AG08396 (cell line): ENCODE measurements at places on chromosomes 6 and 20.

- DNase-seq = no peak
Measured at GRCh38 chr6:129643176-129643575, 66.8 kb downstream of the ARHGAP18 start.

GRCh38 chr20:38866265-38867061 is 59.8 kb upstream of the FAM83D start:
- DNase-seq = no peak

DNA sequence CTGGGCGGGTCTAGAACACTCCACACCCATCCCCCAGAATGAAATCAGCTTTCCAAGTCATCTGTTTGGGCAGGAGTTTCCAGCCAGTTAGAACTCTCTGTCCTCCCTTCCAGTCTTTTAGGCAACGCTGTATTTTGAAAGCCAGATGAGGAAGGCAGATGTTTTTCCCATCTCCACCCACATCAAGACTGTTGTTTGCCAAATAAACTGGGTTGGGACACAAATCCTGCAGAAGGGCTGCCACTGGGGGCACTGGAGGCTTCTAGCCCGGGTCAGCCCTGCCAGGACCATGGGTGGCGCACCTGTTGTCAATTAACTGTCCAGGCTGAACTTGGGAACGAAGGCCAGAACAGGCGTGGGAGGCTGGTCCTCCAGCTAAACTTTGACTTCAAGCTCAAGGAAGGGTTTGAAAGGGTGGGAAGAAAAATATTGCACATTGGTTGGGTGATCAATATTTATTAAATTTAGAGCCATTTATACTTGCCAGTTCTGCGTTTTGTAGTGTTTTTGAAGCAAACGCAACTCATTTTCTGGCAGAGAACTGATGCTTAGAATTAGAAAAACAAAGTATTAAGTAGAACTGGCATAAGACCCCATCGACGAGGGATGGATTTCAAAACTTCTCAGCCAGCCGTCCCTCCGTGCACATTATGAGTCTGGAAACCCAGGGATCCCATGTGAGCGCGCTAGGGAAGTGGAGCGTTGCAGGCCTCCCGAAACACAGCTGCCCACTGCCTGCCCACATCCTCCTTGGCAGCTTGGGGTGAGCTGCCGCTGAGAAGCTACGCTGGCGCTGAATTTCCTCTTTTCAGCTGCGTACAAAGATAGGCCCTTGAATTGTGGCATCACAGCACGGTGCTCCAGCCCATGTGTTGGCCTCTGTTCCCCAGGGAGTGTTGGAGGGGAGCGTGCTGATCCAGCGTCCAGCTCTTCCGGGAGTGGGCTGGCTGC is 297.4 kb downstream of the QKI start:
- DNase-seq = peak; percentile 41

DNA sequence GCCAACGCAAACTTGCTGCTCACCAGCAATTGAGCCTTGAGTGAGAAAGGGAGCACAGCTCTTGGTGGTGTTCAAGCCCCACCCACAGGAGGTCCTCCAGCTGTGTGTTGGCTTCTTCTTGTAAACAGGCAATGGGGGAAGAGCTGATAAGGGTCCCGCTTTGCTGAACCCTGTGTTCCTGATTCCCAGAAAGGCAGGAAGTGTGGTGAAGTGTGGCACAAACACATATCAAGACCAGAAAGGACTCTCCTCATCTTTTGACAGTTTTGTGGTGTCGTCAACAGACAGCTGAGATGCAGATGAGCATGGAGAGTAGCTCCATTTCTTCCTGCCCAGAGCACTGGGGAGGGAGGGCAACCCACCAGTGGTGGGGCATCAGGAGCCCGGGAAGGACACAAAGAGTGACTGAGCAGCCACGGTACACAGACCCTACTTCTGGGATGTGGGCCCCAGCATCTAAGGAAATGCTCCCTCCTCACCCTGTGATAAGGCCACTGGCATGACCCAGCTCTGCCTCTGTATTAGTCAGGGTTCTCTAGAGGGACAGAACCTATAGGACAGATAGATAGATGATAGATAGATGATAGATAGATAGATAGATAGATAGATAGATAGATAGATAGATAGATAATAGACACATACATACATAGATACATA is 188.9 kb upstream of the TAB2 start:
- no peak for DNase-seq

GRCh38 chr20:42406826-42407225 is 782.9 kb downstream of the PTPRT start:
- no peak for DNase-seq

DNA sequence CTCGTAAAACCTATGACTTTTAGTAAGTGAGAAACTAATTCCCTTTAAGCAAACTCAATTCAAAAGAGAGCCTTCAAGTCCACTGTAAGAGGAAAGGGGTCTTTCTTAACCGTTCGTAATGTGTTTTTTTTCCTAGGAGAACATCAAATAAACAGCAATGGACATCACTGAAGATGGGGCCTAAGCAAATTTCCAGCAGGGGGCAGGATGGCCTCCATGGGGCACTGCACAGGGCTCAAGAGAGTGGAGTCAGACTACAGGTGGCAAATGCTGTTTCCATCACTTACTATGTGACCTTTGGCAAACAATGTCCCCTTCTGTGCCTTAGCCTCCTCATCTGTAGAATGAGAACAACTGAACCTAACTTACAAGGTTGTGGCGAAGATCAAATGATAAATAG is 88.7 kb downstream of the ARHGAP18 start:
- DNase-seq = peak; percentile 11

DNA sequence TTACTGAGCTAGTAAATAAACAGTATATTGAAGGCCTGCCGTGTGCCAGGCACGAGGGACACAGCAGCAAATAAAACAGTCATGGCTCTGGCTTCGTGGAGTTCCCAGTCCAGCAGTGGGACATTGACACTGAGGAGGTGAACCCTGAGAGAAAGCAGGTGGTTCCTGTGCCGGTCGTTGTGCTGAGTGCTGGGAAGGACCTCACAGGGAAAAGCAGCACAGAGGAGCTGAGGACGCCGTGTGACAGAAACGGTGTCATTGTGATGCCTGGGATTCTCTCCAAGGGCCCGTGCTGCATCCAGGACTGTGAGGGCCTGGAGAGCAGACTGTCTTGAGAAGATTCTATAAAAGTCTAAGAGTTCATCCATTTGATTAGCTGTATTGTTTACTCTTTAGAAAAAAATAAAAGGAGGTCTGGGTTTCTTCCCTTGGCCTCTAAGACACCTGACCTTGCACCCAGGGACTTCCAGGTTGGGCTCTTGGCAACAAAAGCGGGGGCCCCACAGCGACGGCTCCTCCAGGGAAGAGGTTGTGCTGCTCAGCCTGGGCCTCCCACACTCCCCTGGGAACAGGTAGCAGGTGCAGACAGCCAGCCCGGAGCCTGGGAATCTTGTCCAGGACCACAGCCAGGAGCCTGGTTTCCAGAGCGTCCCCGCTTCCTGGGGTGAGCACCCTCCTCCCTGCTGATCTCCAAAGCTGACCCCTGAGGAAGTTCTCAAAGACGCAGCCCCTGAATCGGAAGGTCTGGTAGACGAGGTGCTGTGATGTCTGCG is 251.2 kb upstream of the PMEPA1 start:
- no peak for DNase-seq

GRCh38 chr6:3529232-3529631 is 72.4 kb upstream of the SLC22A23 start:
- no peak for DNase-seq

DNA sequence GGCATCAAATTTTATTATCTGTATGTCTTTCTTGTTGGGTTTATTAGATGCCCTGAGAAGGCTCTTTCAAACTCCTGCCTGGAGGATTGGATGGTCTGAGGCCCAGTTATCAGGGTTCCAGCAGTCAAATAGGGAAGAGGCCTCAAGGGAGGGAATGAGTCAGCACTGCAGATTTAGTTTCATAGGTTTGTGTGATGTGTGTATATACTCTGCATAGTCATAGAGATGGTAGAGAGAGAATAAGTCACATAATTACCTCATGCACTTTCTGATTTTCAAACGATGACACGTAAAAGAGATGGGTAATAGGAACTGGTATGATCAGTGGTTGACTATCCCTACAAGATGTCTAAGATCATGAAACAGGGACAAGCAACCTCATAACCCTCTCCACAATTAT is 82.1 kb downstream of the ADAT2 start:
- peak; percentile 20 for DNase-seq

GRCh38 chr6:158772851-158773371 is 46.3 kb downstream of the EZR start:
- DNase-seq = no peak

GRCh38 chr20:44435630-44436335 is 39.9 kb upstream of the TTPAL start:
- DNase-seq = no peak

- no peak for DNase-seq
Measured at GRCh38 chr20:50260479-50261221, 70.0 kb downstream of the CEBPB start.

DNA sequence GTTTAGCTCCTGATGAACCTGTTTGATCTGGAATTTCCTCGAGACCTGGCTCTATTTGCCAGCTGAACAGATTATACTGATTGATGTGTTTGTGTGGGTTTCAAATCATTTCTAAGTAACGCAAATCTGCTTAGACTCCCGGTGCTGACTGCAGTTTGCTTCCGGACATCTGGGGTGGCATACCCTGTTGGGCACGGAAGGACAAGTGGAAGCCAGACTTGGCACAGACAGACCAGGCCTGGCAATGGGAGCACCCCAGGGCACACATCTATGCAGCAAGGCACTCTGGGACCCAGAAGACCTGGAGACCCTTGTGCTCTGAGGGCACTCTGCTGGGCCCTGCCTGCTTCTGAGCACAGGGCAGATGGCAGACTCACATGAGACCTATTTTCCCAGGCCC is 433.7 kb upstream of the CHD6 start:
- DNase-seq = no peak

DNA sequence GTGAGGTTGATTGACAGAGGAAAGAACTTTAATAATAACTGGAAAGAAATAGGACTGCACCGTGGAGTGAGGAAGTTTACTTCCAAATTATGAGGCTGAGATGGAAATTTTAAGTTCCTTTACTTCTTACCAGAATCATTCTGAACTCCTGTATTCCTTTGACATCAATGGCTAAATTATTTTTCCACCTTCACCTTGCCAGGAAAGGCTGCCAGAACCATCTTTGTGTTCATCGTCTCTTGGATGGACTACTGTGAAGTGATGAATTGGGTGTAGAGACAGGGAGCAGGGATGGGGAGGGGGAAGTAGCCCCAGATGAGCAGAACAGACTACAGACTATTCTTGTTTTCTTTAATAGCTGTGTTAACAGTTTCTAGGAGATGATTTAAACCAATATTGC is 102.1 kb upstream of the CEP162 start:
- DNase-seq = no peak

DNA sequence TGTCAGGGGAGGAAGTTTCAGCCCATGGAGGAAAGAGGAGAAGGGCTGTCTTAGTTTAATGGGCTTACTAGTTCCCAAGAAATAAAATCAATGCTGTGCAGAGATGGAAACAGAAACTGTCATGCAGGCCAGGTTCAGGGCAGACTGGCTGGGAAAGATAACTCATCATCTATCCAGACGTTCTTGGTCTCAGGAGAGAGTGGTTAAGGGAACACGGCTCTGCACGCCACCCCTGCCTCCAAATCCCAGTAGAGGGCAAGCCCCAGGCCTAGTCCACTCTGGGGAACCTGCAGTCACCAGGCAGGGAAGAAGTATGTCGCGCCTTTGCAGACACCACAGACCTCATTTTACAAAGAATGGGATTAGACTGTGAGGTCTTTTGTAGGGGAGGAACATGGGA is 12.5 kb downstream of the ALDH8A1 start:
- no peak for DNase-seq

- no peak for DNase-seq
Measured at GRCh38 chr6:22956029-22956681, 386.8 kb downstream of the HDGFL1 start.

GRCh38 chr20:44448753-44449546 is 26.7 kb upstream of the TTPAL start:
- DNase-seq = no peak

GRCh38 chr20:26208296-26209091 is 511.8 kb upstream of the ZNF337 start:
- DNase-seq = peak; percentile 18

- DNase-seq = no peak
Measured at GRCh38 chr6:146670161-146670560, 71.4 kb downstream of the ADGB start.

GRCh38 chr6:164216368-164216767 is 801.9 kb downstream of the QKI start:
- no peak for DNase-seq

DNA sequence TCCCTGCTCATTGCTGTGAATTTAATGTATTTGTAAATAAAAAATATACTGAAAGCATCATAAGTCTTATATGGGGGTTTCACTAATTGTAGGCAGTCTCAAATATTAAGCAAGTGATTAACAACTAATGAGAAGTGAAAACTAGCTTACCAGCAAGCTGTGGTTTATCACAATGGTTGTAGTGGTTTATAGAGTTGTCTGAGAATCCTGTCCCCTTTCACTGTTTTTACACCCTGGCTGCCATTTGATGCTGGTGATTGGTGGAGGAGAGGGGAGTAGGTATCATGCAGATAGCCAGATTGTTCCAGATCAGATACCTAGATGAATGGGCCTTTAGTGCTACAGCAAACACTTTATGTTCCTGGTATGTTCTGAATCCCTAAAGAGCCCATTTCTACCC is 6.0 kb downstream of the MKKS start:
- no peak for DNase-seq

GRCh38 chr20:63361519-63362435 is 628 bp upstream of the CHRNA4 start:
- DNase-seq = no peak

DNA sequence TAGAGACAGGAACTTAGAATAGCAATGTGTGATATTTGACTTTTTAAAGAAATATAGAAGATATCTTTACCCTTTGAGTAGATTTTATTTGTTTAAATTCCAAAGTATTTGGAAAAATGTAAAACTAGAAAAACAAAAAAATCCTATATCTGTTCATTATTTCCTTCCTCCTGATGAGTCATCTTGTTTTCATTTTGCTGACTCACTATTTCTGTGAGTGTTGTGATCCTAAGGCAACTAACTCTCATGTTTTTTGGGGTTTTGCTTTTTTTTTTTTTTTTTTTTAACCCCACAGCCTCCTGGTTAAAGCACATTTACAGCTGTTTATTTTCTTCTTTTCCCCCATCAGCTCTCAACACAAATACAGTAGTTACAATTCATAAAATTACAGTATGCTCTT is 37.8 kb upstream of the THEMIS start:
- DNase-seq = no peak
